AG04450 (cell line): ENCODE measurements at places on chromosomes 16 and 17.

- no peak for DNase-seq
These were observed 637 bp downstream of the DHRS11 start for GRCh38 chr17:36592316-36592715.

DNA sequence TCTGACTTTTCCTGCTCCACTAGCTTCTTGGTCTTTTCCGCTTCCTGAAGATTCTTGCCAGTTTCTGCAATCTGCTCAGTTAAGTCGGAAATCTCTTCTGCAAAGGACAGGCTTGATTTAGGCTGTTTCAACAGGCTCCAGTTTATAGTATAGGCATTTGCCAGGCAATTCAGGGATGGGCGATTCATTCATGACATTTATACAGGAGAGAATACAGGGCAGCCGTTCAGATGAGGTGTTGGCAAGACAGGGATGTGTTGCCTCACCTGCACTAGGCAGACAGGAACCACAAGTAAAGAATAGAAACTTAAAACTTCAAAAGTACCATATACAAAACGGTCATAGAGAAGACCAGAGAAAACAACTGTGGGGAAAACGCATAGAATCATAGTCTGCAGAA, 61.7 kb downstream of the MYH13 start:
- DNase-seq, result no peak

GRCh38 chr16:81928975-81929374, 82.3 kb downstream of the SDR42E1 start:
- DNase-seq, result no peak

DNA sequence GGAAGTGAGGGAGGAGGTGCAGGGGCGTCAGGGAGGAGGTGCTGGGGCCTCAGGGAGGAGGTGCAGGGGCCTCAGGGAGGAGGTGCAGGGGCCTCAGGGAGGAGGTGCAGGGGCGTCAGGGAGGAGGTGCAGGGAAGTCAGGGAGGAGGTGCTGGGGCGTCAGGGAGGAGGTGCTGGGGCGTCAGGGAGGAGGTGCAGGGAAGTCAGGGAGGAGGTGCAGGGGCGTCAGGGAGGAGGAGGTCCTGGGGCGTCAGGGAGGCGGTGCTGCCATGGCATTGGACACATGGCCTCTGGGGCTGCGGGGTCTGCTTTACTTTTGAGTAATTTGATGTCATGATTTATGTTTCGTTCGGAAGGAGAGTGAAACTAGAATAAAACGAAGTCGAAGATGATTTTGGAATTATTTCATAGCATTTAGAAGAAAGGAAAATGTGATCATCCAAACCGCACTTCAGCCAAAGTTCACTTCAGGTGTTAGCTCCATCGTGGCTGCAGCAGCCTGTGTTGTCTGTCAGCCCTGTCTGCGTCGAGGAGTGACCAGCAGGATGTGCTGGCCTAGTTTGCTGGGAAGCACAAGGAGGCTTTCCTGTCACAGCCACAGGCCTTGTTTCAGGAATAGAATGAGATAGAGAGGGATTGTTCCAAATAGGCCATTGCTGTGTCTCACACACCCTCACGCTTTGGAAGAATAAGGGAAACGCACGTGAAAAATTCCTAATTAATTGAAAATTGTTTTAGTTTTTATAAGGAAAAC, 42.8 kb downstream of the RAB11FIP3 start:
- DNase-seq, result no peak

DNA sequence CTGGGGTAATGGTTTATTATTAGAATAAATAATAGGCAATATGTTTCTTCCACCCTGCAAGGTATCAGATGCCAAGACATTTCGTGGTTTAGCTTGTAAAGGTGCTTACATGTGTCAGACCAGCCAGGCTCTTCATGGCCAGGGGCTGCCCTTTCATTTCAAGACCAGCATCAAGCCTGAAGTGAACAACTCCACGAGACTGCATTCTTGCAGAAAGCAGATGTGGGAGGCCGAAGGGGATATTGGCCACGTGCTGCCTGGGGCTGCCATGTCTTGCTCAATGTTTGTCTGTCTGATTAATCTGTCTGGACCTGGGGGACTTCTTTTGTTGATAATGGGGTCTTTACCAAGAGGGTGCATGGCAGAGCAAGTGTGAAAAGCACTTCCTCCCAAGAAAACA, 294.2 kb upstream of the RBFOX1 start:
- no peak for DNase-seq

- no peak for DNase-seq
These were observed 8.2 kb upstream of the DRG2 start for GRCh38 chr17:18079543-18079942.

DNA sequence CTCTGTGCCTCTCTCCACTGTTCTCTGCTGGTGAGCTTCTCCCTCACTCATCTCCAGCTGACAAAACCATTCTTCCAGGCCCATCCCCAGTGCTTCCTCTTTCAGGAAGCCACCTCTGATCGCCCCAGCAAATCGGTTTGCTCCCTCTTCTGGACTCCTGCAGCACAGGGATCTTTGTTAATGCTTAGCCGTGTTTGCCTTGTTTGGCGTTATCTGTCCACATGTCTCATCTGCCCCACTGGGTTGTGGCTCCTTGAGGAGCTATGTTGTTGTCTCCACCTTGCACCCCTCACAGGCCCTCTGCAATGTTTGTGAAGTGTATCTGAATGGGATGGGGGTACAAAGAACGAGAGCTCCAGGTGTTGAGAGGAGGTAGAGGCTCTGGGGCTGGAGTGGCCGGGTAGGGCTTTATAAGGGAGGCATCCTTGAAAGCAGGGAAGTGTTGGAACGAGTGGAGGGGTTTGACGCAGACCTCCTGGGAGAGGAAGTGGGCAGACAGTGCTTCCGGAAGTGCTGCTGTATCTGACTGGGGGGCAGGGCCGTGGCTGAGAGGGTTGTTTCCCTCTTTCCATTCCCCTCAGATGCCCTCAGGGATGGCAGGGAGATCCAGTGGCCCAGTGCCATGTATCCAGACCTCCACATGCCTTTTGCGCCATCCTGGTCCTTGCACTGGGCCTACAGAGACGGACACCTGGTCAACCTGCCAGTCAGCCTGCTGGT, 27.8 kb downstream of the CASKIN2 start:
- no peak for DNase-seq

DNA sequence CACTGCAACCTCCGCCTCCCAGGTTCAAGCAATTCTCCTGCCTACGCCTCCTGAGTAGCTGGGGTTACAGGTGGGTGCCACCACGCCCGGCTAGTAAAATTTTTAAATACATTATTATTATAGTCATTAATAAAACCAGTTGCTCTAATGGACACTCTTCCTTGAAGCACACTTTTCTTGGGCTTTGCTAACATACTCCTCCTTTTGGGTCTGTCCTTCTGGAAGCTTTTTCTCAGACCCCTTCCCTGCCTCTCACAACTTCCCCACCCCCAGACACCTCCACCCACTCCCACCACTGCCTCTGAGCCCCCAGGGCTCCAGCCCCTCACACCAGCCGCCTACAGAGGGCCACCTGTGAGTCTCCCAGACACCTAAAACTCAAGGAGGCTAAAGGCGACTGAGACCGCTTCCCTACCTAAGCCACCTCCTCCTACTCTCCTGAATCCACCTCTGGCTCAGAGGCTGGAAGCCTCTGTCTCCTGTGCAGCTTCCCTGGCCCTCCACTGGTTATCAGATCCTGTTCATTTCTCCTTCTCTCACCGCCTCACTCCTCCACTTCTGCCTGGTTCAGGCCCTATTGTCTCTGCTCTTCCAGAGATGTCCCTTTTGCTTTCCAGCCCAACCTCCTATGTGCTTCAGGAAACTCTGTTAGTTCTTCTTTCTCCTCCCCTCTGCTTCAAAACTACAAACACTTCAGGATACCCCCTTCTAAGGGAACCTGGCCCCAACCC, 2.1 kb upstream of the CUEDC1 start:
- no peak for DNase-seq

GRCh38 chr17:79370594-79370993, 240.3 kb downstream of the RBFOX3 start:
- DNase-seq, result no peak

DNA sequence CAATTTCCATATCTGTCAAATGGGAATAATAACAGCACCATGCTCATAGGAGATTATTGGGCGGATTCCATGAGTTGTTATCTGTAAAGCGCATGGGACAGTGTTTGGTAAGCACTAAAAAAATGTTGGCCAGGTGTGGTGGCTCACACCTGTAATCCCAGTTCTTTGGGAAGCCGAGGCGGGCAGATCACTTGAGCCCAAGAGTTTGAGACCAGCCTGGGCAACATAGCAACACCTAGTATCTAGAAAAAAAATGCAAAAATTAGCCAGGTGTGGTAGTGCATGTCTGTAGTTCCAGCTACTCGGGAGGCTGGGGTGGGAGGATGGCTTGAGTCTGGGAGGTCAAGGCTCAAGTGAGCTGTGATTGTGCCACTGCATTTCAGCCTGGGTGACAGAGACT, 66.8 kb upstream of the NFAT5 start:
- no peak for DNase-seq

DNA sequence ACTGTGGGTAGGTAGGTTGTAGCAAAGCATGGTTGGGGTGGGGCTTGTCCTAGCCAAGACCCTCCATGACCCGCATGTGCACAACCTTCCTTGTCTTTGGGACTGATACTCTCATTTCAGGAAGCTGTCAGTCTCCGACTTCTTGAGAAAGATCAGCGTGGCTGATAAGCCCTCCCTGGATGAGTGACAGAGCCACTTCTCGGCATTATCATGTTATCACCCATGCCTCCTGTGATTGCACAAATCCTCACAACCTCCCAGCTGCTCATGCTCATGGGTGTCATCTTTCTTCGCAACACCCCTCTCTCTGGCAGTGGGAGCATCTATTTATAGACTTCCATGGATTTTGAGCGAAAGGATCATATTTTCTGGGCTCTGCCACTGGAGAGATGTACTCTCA, 314.2 kb downstream of the FOXL1 start:
- DNase-seq, result no peak

- DNase-seq, result peak; percentile 86
These were observed 1.3 kb upstream of the TUBB3 start for GRCh38 chr16:89921702-89922476.

GRCh38 chr17:50961282-50962220, 95.4 kb upstream of the TOB1 start:
- no peak for DNase-seq

DNA sequence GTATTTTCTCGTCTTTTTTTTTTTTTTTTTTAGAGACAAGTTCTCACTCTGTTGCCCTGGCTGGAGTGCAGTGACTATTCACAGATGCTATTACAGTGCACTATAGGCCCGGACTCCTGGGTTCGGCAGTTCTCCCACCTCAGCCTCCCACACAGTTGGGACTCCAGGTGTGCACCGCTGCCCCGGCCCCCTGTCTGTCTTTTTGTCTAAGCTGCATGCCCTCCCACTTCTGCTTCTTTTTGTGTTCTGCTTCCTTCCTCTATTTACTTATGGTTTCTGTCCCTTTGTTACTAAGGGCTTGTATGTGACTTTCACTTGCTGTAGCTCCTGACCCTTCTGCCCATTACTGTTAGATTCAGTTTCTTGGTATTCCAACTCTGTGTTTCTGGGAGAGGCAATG, 20.5 kb downstream of the SLC7A6 start:
- DNase-seq, result no peak

GRCh38 chr16:68291227-68291626, 19.5 kb downstream of the SLC7A6OS start:
- DNase-seq, result no peak

- no peak for DNase-seq
These were observed 20.8 kb downstream of the MYO18A start for GRCh38 chr17:29159306-29159860.

GRCh38 chr17:2177235-2177811, 122.4 kb downstream of the HIC1 start:
- DNase-seq, result no peak

DNA sequence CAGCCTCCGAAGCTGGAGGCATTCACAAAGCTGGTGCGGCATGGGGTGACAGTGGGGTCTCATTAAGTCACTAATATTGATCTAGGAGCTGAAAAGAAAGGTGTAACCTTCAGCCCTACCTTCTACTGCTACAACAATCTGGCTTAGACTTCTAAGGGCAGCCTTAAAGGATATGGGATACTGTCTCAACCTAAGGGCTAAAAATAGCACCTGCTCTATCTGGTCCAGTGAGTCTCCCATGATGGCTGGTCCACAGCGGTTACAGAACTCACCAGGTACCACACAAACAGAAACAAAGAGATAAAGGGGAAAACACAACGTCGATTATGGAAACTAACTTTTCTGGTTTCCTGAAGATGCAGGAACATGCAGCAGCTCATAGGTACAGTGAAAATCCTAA, 115.8 kb downstream of the SMG6 start:
- no peak for DNase-seq

- no peak for DNase-seq
These were observed 27.5 kb downstream of the ASPA start for GRCh38 chr17:3503285-3503684.

DNA sequence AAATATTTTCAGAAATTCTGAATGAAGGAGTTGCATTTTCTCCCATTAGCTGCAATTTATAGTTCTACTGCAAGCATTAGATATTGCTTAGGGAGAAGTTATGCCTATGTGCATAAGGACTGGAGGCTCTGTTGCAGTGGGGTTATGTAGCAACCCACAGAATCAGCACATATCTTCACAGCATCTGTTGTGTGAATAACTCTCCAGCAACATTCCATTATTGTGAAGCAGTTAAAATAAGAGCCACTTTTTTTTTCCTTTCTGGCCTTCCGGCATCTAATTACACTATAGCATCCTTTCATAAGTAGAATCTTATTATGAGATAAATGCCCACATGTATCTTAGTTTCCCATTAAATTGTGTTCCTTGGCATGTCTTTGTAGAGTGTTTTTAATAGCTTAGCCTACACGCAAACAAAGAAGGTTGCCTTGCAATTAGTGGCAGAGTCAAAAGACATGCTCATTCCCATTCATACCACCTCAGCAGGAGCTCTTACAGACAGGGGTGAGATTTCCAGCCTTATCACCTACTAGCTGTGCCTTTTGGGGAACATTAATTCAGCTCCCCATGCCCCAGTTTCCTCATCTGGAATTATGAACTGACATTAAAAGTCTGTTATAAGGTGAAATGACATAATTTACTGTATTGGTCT, 596.0 kb upstream of the GOT2 start:
- no peak for DNase-seq

- DNase-seq, result peak; percentile 32
These were observed 122.1 kb downstream of the SKAP1 start for GRCh38 chr17:48307814-48308411.

GRCh38 chr16:11563493-11564040, 23.2 kb downstream of the LITAF start:
- DNase-seq, result no peak

- no peak for DNase-seq
These were observed 13.4 kb downstream of the RPTOR start for GRCh38 chr17:80558046-80558445.

- no peak for DNase-seq
These were observed 66.7 kb downstream of the CCDC182 start for GRCh38 chr17:57678393-57678792.
